ENCODE measurements at places on chromosomes 4 and X.

DNA sequence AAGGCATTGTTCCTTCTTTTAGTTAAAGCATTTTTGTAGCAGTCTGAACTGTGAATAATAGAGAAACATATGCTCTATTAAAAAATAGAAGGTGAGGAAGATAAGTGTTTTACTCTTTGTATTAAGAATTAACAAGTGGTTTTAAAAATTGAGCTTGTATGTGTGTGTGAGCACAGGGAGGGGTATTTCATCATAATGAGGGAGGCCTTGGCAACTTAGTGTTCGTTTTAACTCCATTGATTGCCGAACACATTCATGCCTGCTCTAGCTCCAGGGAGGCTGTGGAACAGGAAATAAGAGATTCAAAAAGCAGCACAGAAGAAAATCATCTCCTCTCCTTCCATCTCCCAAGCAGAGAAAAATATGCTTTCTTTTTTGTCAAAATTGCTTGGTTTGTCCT lies 14.8 kb downstream of the SHROOM3 start:
- DNase-seq, result peak; percentile 22

- no peak for DNase-seq
These were observed 144.3 kb upstream of the PAK3 start for GRCh38 chrX:110951472-110952269.

DNA sequence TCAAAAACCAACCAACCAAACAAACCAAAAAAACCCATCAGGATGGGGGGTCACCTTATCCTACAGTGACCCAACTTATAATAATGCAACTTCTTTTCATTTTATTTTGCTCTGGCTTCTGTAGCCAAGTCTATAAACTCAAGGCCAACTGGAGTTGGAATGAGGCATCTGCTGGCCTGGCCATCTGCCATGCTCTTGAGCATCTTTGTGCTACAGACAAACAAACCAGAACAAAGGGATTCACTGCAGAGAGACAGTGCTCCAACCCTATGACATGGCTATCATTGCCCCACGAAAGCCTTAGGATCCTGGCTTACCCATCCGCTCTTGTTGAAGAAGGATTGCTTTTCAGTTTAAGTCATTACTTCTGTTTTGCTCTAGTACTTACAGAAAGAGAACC lies 49.2 kb upstream of the SCRG1 start:
- peak; percentile 89 for DNase-seq

DNA sequence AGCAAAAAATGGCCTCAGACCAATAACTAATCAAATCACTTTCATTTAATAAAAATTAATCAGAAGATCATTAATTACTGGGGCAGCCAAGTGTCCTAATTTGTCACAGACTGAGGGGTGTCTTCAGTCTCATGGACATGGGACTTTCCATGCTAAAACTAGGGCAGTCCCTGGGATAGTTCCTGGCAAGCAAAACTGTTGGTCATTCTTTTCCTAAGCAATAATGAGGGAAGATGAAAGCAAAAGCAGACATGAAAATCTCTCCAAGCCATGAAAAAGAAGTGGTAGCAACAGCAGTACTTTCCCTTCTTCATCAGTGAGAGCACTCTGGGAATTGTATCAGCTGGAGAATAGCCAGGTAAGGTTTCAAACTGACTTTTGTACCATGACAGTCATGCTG lies 3.7 kb upstream of the ANTXR2 start:
- no peak for DNase-seq

DNA sequence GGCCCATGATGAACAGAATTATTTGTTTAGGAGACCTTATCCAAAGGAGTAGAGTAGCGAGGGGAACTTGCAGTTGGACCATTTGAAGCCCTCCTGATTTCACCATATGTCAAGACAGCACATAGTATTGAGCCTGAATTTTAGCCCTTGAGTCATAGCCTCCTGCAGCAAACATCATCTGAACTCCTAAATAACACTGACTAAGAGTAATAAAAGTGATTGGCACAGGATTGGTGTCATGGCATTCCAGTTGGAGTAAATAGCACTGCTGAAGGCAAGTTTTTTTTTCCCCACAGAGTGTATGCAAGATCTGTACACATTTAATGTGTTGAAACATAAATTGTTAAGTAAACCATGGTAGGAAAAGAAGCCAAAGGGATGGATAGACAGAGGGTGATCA lies 89.0 kb downstream of the COMMD8 start:
- peak; percentile 5 for DNase-seq

- DNase-seq, result no peak
These were observed 74.5 kb upstream of the HS3ST1 start for GRCh38 chr4:11503166-11503565.

- no peak for DNase-seq
These were observed 481.1 kb downstream of the STPG2 start for GRCh38 chr4:97662133-97662532.

DNA sequence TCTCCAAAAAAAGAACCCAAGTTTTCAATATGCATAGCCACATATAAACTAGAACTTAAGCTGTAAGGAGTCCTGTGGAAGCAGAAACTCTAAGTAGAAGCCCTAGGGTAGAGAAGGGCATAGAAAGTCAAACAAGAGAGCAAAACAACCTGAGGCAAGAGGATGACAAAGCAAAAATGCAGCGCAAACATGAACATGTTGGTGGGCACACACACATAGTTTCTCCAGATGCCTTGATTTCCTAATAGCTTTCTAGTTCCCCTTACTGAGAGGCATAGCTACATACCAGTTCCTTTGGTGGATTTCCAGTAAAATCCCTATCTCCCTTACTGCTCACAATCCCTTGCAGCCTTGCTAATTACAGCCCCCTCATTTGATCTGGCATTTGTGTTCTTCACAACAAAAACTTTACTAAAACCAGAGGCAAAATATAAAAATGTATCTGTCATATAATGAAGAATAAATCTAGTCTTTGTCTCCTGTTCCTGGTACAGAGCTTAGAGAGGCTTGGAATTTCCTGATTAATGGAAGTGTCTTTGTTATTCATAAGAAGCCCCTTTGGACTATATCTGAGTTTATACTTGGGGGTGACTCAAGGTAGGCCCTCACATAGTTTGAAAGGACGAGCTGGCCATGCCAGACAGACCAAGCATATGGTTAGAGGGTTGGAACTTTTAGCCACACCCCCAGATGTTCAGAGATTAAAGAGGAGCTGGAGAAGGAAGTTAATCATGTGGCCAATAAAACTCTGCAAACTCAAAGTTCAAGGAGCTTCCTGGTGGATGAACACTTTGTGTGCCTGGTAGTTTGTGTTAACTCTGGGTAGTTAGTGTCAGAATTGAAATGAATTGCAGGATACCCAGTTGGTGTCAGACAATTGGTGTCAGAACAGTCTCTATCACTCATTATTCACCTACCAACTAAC lies 52.7 kb upstream of the ZCCHC13 start:
- peak; percentile 87 for DNase-seq

- DNase-seq, result peak; percentile 42
These were observed 390.6 kb downstream of the GPM6A start for GRCh38 chr4:175421506-175421905.

- no peak for DNase-seq
These were observed 1.2 kb upstream of the CNKSR2 start for GRCh38 chrX:21373001-21373400.

- DNase-seq, result no peak
These were observed 53.1 kb downstream of the CHRNA9 start for GRCh38 chr4:40388239-40388638.

DNA sequence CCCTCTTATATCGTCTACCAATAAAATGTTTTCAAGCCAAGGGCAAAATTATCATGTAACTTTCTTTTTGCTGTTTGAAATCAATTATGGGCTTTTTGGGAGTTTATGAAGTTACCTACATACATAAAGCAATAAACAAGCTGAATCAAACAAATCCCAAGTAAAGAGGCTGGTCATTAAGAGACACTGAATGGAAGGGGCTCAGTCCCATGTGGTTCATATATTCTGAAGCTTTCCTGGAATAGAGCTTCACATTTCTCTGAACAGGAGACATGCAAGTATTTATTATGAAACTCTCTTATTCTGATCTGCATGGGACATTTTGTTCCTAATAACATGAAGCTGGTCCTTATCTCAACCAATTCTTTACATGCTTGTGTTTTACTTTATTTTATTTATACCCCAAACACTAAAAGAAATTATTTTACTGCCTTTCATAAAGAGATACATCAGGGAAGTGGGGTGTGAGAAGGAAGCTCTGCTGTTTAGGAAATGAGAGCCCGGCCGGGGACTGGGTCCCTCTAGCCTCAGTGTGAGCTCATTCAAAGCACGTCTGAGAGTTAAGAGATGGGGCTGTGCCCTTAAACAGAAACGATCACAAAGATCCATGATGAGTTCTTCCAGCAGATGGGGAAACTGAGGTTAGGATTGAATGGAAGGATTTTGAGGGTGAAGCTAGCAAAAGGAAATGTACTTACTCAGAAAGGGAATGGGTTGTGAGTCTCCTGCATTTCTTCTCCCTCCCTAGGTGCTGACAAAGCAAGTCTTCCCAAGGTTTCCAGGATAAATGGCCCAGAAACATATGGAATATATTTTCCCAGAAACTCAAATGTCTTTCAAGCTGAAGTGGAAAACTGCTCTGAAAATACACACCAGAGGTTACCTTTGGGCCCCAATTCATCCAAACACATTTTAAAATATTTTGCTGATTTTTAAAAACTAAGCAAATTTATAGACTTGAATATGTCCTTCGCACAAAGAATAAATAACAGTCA lies 93.1 kb upstream of the LNX1 start:
- DNase-seq, result no peak

Measured in AG10803 (cell line).